ENCODE measurements at places on chromosomes 2 and 18. TPM values are rescaled to one million over a fixed set of nuclear protein-coding genes. Genes with fewer than 3 reads are reported as not detected.

GRCh38 chr18:63314062-63314790 lies 5.3 kb downstream of the BCL2 start:
- H3K36me3 ChIP-seq: peaks cover 37% of the 10 kb centered on the region
- no peaks in the 10 kb centered on the region for H3K27me3 ChIP-seq
- peak overlapping the region; percentile 98 for H3K4me3 ChIP-seq
- no peak for DNase-seq
- peak overlapping the region; percentile 57 for H3K27ac ChIP-seq

SERPINB8 gene
- 11.7 TPM for total RNA-seq

DNA sequence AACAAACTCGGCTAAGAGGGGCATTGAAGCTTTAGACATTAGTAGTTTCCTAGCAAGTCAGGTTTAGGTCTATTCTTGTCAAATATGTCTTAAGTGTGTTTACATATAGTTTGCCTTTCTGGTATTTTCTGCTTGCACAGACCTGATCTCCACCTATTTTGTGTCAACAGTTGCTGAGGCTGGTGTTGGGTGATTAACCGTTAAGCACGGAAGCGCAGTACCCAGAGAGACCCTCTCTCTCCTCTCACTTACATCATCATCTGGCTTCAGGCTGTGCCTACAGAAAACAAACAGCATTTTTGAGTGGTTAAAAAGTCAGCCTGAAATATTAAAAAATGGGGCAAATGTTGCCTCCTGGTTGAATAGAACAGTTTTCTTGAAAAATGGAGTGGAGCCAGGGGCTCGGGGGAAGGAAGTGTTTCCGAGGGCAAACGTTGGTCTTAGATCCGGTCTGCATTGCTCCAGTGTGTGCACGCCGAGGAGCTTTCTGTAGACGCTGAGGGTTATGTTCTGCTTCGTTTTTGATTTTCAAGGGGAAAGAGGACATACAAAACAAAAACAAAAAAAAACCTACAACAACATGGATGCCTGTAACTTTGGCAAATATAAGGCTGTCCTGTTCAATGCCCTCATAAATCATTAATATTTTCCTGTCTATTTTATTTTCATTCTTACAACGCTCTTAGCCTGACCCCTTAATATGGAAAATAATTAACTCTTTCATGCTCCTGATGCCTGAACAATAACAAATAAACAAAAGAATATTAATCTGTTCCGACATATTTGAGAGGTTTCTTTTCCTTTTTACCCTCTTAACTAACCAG lies 120.8 kb downstream of the MEIS1 start:
- no peak overlapping the region for H3K27ac ChIP-seq
- H3K36me3 ChIP-seq: no peaks in the 10 kb centered on the region
- H3K4me3 ChIP-seq: peak overlapping the region; percentile 21
- H3K27me3 ChIP-seq: peaks cover 20% of the 10 kb centered on the region
- DNase-seq: no peak

DNA sequence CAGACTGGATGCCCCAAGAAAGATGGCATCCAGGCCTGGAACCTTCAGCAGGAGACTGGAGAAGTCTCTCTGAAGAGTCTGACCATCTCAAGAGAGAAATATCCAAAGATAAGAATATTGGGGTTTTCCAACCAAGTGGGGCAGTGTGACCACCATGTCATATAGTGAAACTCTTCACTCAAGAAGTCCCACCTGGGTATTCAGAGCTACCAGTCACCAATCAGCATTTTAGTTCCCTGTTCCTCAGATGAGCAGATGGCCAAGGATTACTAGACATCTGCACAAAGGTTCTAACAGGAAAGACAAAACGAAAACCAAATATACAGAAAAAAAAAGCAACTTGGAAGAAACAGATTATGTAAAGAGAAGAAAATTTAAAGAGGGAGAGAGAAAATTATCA lies 38.5 kb upstream of the CXCR4 start:
- no peak for DNase-seq
- no peaks in the 10 kb centered on the region for H3K36me3 ChIP-seq
- no peak overlapping the region for H3K4me3 ChIP-seq
- H3K27ac ChIP-seq: no peak overlapping the region
- H3K4me1 ChIP-seq: peaks cover 8% of the 10 kb centered on the region
- H3K27me3 ChIP-seq: no peaks in the 10 kb centered on the region

GRCh38 chr2:213537579-213537978 lies 253.3 kb downstream of the SPAG16 start:
- H3K4me3 ChIP-seq: no peak overlapping the region
- no peaks in the 10 kb centered on the region for H3K36me3 ChIP-seq
- H3K4me1 ChIP-seq: no peaks in the 10 kb centered on the region
- no peak overlapping the region for H3K27ac ChIP-seq
- DNase-seq: no peak

- H3K4me3 ChIP-seq: no peak overlapping the region
- H3K27me3 ChIP-seq: no peaks in the 10 kb centered on the region
- no peaks in the 10 kb centered on the region for H3K36me3 ChIP-seq
- H3K27ac ChIP-seq: no peak overlapping the region
- no peak for DNase-seq
Observed at GRCh38 chr18:30705943-30706342, 336.6 kb downstream of the DSC3 start.

GRCh38 chr2:218244204-218244603 lies 16.6 kb upstream of the GPBAR1 start:
- H3K27me3 ChIP-seq: no peaks in the 10 kb centered on the region
- no peak for DNase-seq
- no peak overlapping the region for H3K4me3 ChIP-seq
- peaks cover 59% of the 10 kb centered on the region for H3K36me3 ChIP-seq

DNAH7 gene
- not detected for total RNA-seq

OSBPL6 gene
- 1.9 TPM for total RNA-seq

- H3K27me3 ChIP-seq: no peaks in the 10 kb centered on the region
- H3K4me3 ChIP-seq: no peak overlapping the region
- no peaks in the 10 kb centered on the region for H3K4me1 ChIP-seq
- no peak overlapping the region for H3K27ac ChIP-seq
- no peak for DNase-seq
Observed at GRCh38 chr2:9408641-9409151, 14.6 kb downstream of the ITGB1BP1 start.

- H3K4me1 ChIP-seq: peaks cover 13% of the 10 kb centered on the region
- no peak overlapping the region for H3K27ac ChIP-seq
- H3K4me3 ChIP-seq: peak overlapping the region; percentile 75
- no peaks in the 10 kb centered on the region for H3K36me3 ChIP-seq
Observed at GRCh38 chr2:75560022-75560767, 544 bp downstream of the EVA1A start.

DNA sequence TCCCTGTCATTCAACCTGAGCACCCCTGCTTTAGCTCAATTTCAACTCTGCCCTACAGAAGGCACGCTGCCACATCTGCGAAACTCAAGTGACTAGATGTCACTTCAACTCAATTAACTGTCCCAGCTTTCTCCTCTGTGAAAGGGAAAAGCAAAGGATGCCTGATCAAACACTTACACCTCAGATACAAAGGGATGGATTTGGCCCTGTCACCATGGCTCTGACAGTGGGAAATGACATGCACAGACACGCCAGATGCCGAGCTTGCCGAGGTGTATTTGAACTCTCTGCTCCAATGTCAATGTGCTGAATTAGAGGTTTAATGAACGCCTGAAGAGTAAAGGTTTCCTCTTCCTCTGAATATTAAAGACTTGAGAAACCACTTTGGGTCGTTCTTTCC lies 481.1 kb downstream of the CBLN2 start:
- H3K27me3 ChIP-seq: no peaks in the 10 kb centered on the region
- H3K36me3 ChIP-seq: no peaks in the 10 kb centered on the region
- DNase-seq: no peak
- H3K4me1 ChIP-seq: no peaks in the 10 kb centered on the region

- H3K4me3 ChIP-seq: no peak overlapping the region
- DNase-seq: no peak
- H3K4me1 ChIP-seq: no peaks in the 10 kb centered on the region
- peaks cover 3% of the 10 kb centered on the region for H3K27me3 ChIP-seq
Observed at GRCh38 chr18:45416168-45416567, 199.1 kb upstream of the SLC14A2 start.

KHK gene
- 10.2 TPM for total RNA-seq

DNA sequence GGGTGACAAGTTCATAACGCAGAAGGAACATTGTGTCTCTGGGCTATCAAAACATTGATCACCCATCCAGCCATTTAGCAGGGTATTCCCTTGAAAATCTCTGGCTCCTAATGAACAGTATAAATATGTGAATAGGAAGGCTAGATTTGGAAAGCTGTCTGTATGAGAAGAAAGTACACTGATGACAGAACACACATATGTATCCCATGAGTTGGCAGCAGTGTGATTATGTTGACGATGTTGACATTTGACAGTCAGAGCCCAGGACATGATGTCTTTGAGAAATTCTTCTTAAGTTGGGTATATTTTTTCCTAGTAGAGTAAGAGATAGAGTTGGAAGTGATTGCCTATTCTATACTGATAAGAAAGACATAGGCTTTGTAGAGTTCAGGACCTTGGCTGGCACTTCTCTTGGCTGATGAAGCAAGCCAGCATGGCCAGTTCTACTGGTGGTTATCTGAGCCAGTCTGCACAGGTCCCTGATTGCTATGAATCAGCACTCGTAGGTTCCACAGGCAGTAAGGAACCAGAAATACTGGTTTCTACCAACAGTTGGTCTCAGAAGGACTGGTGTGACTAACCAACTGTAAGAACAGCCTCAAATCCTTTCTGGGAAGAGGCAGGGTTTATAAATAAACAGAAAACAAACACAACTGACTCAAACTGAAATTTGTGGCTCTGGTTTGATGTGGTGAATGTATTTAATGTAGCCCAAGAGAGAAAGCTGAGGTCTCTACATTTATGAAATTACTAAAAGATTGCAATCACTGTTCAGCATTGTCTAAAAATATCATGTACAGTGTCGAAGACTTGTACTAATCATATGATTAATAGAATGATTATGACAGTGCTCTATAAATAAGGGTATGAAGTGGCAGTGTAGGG lies 43.9 kb upstream of the RAPH1 start:
- DNase-seq: peak; percentile 54
- H3K27ac ChIP-seq: no peak overlapping the region
- H3K36me3 ChIP-seq: no peaks in the 10 kb centered on the region
- H3K27me3 ChIP-seq: no peaks in the 10 kb centered on the region
- peaks cover 14% of the 10 kb centered on the region for H3K4me1 ChIP-seq

EPAS1 gene
- 2.9 TPM for total RNA-seq

- no peaks in the 10 kb centered on the region for H3K27me3 ChIP-seq
- H3K27ac ChIP-seq: no peak overlapping the region
- no peak for DNase-seq
- peaks cover 3% of the 10 kb centered on the region for H3K36me3 ChIP-seq
Observed at GRCh38 chr2:151658081-151658480, 76.2 kb downstream of the NEB start.

GRCh38 chr2:71045865-71046548 lies 22.4 kb upstream of the NAGK start:
- no peaks in the 10 kb centered on the region for H3K36me3 ChIP-seq
- no peak overlapping the region for H3K4me3 ChIP-seq
- H3K4me1 ChIP-seq: peaks cover 13% of the 10 kb centered on the region
- H3K27ac ChIP-seq: no peak overlapping the region
- DNase-seq: no peak

DNA sequence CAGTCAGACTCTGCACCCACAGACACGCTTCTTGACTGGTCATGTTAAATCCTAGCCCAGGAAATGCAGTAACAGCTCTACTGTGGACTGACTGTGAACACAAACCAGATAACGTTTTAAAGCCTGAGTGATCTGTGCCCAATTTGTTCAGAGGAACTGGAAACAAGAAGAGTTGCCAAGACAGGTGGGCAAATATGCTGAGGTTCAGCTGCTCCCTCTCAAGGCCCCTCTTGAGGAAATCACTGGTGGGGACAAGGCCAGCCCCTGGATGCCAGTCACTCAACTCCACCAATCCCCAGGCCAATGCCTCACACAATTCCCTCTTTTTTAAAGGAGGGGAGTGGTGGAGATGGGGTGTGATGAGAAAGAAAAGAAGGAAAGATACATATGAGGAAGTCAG lies 261.2 kb downstream of the ALK start:
- no peaks in the 10 kb centered on the region for H3K36me3 ChIP-seq
- no peak for DNase-seq
- H3K27ac ChIP-seq: no peak overlapping the region
- H3K27me3 ChIP-seq: peaks cover 7% of the 10 kb centered on the region

- no peaks in the 10 kb centered on the region for H3K4me1 ChIP-seq
- no peak overlapping the region for H3K27ac ChIP-seq
Observed at GRCh38 chr18:70005580-70005979, 57.9 kb upstream of the CD226 start.

Data from activated naive CD4-positive, alpha-beta T cell treated with anti-CD3 and anti-CD28 coated beads for 36 hours (primary cell).